ENCODE measurements at places on chromosomes 13 and 19.

DNA sequence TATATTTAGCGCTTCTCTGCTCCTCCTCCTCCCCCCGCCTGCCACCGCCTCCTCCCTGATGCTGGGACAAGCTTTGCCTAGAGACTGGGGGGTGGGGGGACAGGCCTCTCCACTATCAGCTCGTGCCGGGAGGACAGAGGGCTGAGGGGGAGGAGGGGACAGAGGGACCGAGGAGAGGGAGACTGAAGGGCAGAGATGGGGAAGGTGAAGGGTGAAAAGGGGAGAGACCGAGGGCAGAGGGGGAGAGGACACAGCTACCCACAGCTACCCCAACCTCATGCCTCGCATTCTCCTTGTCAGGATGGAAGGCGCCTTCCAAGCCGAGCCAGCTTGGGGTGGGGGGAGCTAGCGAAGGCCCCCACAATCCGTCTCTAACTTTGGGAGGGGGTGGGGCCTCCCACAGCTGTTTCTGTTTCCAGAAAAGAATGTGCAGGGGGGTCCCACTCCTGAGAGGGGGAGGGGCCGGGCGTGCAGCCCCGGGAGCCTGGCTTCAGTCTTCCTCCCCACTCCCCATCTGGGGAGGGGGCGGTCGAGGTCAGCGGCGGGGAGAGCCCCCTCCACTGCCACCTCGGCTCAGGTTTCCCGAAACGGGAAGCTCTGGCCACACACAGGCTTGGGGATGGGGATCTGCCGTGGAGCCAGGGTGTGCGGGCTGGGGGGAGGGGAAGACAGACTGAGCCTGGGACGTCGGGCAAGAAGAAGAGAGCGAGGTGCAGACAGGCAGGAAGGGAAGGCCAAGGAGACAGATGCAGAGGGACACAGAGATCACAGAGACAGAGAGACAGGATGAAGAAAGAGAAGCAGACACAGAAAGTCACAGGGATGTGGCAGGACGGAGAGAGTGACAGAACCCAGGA, 1.6 kb downstream of the DACT3 start:
- H3K4me1 ChIP-seq: peaks cover 38% of the 10 kb centered on the region
- H3K27me3 ChIP-seq: no peaks in the 10 kb centered on the region
- H3K36me3 ChIP-seq: no peaks in the 10 kb centered on the region
- peak overlapping the region; percentile 92 for H3K27ac ChIP-seq
- no peak for DNase-seq
- H3K4me3 ChIP-seq: peak overlapping the region; percentile 56

DNA sequence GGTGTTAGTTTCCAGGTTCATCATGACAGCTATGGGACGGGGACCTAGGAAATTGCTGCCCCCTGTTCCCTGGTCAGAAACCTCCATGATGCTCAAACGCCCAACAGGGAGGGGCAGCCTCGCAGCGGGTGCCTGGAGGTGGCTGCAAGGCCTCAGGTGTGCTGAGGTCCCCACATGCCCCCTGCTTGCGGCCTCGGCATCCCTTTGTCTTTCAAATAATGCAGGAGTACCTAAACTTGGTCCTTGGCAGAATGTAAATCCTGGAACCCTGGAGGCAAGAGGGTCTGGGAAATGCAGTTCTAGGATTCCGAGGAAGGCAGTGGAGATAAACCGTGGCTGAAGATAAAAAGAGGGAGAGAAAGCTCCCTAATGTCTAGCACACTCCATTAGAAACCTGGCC, 52.4 kb downstream of the SKA3 start:
- H3K4me3 ChIP-seq: no peak overlapping the region
- no peak for DNase-seq
- no peak overlapping the region for H3K27ac ChIP-seq
- H3K4me1 ChIP-seq: no peaks in the 10 kb centered on the region
- no peaks in the 10 kb centered on the region for H3K36me3 ChIP-seq

DNA sequence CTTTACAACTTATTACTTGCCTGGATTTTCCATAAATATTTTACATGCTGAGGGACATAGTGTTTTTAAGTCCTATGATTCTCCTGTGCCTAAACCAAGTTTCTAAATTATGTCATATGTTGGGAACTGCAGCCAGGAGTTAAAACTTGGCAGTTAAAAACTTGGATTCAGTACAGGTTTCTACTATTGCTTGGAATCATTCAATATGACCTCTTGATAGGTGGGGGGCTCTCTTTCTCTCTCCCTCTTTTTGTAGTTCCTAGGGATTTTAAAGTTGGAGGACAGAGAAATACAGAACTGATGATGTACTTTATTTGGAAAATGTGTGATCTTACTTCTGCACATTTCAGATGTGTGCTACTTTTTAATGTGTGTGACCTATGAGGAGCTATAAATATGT, 4.7 kb downstream of the CSNK1A1L start:
- H3K4me3 ChIP-seq: no peak overlapping the region
- no peak overlapping the region for H3K27ac ChIP-seq
- no peaks in the 10 kb centered on the region for H3K4me1 ChIP-seq
- H3K36me3 ChIP-seq: no peaks in the 10 kb centered on the region
- H3K27me3 ChIP-seq: no peaks in the 10 kb centered on the region

GRCh38 chr19:46357846-46358583, 11.1 kb downstream of the PPP5C start:
- no peaks in the 10 kb centered on the region for H3K27me3 ChIP-seq
- H3K4me1 ChIP-seq: no peaks in the 10 kb centered on the region
- peaks cover 41% of the 10 kb centered on the region for H3K36me3 ChIP-seq
- no peak for DNase-seq
- H3K27ac ChIP-seq: no peak overlapping the region

GRCh38 chr13:112893570-112894422, 75.2 kb upstream of the MCF2L start:
- DNase-seq: no peak
- no peak overlapping the region for H3K27ac ChIP-seq
- H3K27me3 ChIP-seq: no peaks in the 10 kb centered on the region
- peaks cover 23% of the 10 kb centered on the region for H3K4me1 ChIP-seq

DNA sequence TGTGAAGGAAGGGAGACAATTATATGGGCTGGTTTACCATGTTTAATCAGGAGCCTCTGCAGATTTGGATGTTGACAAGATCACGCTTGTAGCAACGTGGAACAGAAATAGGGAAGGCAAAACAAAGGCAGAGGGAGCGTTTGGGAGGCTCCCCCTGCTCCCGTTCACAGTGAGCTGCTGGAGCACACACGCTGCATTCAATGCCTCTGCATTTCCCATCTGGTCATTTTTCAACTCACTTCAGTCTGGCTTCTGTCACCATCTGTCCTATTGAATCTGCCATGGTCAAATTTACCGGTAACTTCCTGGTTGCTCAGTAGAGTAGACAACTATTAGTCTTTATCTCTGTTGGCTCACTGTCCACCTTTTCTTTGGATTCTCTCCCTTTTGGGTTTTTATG, 91.0 kb downstream of the NHLRC3 start:
- no peak for DNase-seq
- H3K27me3 ChIP-seq: no peaks in the 10 kb centered on the region
- H3K4me1 ChIP-seq: no peaks in the 10 kb centered on the region

DNA sequence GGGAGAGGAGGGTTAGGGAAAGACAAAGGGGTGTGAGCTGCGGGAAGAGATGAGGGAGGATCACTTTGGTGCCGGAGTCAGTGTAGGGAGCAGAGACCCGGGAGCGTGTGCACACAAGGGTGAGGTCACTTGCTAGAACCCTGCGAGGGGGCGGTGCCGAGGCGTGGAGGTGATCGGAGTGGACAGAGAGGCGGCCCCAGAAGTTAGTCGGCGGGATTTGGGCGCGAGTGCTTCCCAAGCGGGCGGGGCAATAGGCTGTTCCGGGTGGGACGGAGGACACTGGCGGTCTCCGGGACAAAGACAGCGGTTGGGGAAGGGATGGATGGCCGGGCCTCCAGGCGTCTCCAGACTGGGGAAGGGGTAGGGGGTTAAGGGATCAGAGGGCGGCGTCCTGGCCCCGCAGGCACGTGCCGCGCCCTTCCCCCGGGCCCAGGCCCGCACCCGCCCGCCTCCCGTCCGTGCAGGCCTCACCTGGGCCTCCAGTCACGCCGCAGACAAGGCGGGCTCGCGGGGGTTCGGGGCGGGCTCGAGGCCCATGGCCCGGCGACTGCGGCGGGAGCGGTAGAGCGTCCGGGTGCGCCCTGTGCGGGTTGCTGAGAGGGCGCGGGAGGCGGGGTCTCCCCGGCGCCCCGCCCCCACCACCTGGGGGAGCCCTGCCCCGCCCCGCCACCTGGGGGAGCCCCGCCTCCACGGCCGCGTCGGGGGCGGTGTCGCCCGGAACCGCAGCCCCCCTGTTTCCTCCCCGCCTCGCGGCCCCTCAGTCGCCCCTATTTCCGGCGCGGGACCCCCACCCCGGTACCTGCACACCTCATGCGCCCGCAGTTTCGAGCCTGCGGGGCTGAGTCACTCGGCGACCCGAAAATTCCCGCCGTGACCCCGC, at the start of gene LPAR2:
Gene LPAR2, minus strand, starts transcription at position 600 of the 880 bp plus-strand sequence. CDS start 945 bp downstream, outside the sequence.
- no peaks in the 10 kb centered on the region for H3K36me3 ChIP-seq
- no peaks in the 10 kb centered on the region for H3K27me3 ChIP-seq
- H3K4me3 ChIP-seq: peak within 1 kb of the TSS; percentile 62

DNA sequence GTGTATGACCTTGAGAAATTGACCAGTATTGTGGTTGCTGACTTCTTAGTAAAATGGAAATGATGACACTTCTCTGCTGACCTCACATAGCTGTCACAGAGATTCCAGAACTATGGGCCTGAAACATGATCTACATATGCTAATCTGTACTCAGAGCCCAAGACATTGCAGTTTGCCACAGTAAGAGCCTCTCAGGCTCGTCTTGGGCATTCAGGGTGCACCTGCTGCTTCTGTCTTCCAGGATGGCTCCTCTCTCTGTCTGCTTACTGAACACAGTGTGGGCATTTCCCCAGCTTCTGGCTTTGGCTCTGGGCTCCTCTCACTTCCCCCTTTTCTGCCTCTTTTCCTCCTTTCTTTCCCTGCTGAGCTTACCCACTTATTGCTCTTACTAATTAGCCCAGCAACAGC, 22.3 kb upstream of the SLC46A3 start:
- peak; percentile 64 for DNase-seq
- no peaks in the 10 kb centered on the region for H3K36me3 ChIP-seq
- no peaks in the 10 kb centered on the region for H3K4me1 ChIP-seq
- no peak overlapping the region for H3K27ac ChIP-seq
- no peaks in the 10 kb centered on the region for H3K27me3 ChIP-seq
- no peak overlapping the region for H3K4me3 ChIP-seq

GRCh38 chr13:21051675-21052074, 9.7 kb downstream of the LATS2 start:
- H3K4me3 ChIP-seq: no peak overlapping the region
- no peak overlapping the region for H3K27ac ChIP-seq
- no peaks in the 10 kb centered on the region for H3K27me3 ChIP-seq
- no peaks in the 10 kb centered on the region for H3K36me3 ChIP-seq
- peak; percentile 32 for DNase-seq

GRCh38 chr19:51000981-51001380, 423 bp downstream of the KLK8 start:
- no peaks in the 10 kb centered on the region for H3K36me3 ChIP-seq
- peak overlapping the region; percentile 35 for H3K4me3 ChIP-seq
- no peaks in the 10 kb centered on the region for H3K4me1 ChIP-seq
- H3K27me3 ChIP-seq: no peaks in the 10 kb centered on the region

GRCh38 chr19:48554385-48555091, 2.6 kb downstream of the SULT2B1 start:
- DNase-seq: no peak
- peak overlapping the region; percentile 59 for H3K27ac ChIP-seq
- no peaks in the 10 kb centered on the region for H3K27me3 ChIP-seq
- peaks cover 23% of the 10 kb centered on the region for H3K4me1 ChIP-seq
- no peaks in the 10 kb centered on the region for H3K36me3 ChIP-seq

- no peak overlapping the region for H3K27ac ChIP-seq
- H3K27me3 ChIP-seq: no peaks in the 10 kb centered on the region
- H3K4me3 ChIP-seq: no peak overlapping the region
These were observed 24.4 kb upstream of the DOCK9 start for GRCh38 chr13:99002172-99002710.

- DNase-seq: no peak
These were observed 4.0 kb downstream of the IZUMO2 start for GRCh38 chr19:50159078-50159477.

DNA sequence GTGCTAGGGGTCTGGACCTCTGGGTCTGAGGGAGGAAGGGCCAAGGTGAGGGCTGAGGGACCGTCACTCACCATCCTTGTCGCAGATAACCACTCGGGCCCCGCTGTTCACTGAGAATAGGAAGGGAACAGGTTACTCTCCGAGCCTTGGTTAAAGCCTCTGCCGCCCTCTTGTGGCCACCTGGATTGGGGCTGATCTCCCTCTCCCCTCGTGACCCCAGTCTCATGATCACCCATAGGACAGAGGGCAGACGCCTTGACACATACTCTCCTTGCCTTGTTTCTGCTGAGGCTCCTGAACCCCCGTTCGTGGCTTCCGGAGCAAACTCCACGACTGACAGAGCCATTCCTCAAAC, 580 bp downstream of the HSD17B14 start:
- peak overlapping the region; percentile 48 for H3K4me3 ChIP-seq
- peak overlapping the region; percentile 93 for H3K27ac ChIP-seq
- DNase-seq: no peak
- H3K4me1 ChIP-seq: peaks cover 18% of the 10 kb centered on the region

GRCh38 chr13:110665491-110666254, 40.2 kb downstream of the CARS2 start:
- H3K27ac ChIP-seq: no peak overlapping the region
- no peak for DNase-seq
- H3K4me3 ChIP-seq: no peak overlapping the region

DNA sequence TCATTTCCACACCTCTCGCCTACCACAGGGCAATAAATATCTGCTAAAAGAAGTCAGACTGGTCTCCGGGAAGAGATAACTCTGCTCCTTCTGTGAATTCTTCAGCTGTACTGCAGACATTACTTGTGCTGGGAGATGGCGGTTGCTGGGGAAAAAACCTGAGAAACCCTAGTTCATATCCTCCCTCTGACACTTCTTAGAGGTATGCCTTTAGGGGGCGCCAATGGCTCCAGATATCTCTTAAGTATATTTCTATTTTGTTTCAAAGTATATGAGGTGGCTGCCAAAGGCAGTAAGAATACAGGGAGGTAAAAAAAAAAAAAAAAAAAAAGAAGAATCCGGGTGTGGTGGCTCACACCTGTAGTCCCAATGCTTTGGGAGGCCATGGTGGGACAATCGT, 175.2 kb downstream of the PAN3 start:
- H3K4me3 ChIP-seq: no peak overlapping the region
- no peaks in the 10 kb centered on the region for H3K27me3 ChIP-seq
- no peak overlapping the region for H3K27ac ChIP-seq

Data from vagina (tissue), 2 donors.